Right atrium auricular region (tissue), 2 donors: ENCODE measurements at places on chromosomes 12 and 14.

GRCh38 chr14:63951021-63951420, 98.2 kb downstream of the SYNE2 start:
- DNase-seq = no peak

DNA sequence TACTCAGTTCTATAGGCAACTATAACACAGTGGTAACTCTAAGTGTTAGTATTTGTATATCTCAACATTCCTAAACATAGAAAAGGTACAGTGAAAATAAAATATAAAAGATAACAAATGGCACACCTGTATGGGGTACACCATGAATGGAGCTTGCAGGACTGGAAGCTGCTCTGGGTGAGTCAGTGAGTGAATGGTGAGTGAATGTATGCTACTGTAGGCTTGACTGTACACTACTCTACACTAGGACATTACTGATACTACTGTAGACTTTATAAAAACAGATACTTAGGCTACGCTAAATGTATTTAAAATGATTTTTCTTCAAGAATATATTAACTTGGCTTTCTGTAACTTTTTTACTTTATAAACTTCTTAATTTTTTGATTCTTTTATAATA, 25.5 kb downstream of the TEAD4 start:
- DNase-seq = no peak

DNA sequence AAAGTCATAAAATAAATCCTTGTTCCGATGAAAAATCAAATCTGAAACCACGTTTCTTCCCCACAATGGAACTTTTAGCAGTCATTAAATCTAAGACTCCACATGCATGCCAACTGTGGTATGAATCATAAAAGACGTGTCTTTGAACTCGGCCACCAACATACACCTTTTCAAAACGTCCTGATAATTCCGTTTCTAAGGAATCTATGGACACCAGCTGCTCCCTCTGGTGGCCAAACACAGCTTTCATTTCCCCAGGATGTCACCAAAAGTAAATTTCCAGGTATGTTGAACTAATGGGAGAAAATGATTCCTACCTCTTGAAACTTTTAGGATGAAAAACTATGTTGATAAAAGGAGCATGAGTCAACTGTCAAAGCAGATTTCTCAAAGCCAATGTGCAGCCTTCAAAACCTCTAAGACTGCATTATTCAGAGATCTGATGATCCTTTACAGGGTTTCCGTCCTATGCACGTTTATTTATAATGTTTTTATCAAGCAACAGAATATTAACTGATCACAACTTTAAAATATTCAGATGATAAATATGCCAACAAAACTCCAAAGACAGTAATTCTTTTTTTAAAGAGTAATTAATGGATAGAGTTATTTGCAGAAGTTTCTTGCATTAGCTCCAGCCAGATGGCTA, 96.2 kb downstream of the CIT start:
- no peak for DNase-seq

GRCh38 chr14:32171469-32171868, 30.4 kb upstream of the RNU6-7 start:
- no peak for DNase-seq

DNA sequence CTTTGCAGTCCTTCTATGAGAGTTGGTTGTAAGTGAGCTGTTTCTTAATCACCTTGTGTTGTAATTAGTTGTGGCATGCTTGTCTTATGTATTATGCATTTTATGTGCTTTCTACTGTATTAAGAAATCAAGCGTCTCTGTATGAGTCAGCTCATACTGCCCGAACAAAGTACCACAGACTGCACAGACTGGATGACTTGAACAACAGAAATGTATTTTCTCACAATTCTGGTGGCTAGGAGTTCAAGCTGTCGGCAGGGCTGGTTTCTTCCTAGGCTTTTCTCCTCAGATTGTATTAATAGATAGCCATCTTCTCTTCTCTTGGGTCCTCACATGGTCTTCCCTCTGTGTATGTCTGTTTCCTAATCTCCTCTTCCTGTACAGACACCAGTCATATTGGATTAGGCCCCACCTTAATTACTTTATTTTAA, 77.7 kb downstream of the FLRT2 start:
- no peak for DNase-seq

DNA sequence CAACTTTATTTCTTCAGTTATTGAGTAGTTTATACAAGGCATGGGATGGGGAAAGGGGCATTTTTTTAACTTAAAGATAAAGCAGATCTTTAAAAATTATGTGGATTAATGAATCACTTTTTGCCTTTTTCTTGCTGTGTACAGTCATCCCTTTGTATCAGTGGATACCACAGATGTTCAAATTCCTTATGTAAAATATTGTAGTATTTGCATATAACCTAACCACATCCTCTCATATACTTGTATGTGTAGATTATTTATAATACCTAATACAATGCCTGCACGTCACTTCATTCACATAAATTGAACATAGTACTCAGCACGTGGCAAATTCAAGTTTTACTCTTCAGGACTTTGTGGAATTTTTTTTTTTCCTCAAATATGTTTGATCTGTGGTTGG, 66.5 kb upstream of the MON2 start:
- no peak for DNase-seq

DNA sequence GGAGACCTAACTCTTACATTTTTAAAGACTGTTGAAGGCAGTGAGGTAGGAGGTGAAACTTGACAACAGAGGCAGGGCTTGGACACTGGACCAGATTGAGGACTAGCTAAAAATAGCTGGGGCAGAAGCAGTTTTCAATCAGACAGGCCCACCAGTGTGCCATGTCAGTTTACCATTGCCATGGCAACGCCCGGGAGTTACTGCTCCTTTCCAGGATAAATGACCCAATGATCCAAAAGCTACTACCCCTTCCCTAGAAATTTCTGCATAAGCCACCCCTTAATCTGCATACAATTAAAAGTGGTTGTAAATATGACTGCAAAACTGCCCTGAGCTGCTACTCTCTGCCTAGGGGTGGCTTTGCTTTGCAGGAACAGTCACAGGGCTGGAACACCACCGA, 53.2 kb upstream of the PKP2 start:
- no peak for DNase-seq

GRCh38 chr12:132228476-132229192, 84.4 kb downstream of the NOC4L start:
- DNase-seq = no peak

DNA sequence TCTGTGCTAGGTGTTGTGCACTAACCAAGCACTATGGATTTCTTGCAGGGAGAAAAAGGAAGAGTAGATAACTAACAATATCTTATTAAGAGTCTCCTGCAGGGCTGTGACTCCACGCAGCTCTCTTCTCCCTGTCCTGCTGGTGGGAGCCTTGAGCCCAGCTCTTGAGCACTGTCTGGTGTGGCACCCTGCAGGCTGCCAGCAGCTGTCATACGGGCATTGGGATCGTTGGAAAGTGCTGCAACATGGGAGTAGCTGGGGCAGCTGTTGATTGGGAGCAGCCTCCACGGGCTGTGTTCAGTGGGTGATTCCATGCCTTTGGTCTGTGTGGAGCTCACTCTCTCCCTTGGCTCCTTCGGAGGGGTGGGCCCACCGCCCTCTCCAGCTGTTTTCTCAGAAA, 125.3 kb downstream of the FBXL14 start:
- DNase-seq = no peak

- DNase-seq = no peak
Measured at GRCh38 chr14:97306760-97307246, 509.6 kb downstream of the VRK1 start.

DNA sequence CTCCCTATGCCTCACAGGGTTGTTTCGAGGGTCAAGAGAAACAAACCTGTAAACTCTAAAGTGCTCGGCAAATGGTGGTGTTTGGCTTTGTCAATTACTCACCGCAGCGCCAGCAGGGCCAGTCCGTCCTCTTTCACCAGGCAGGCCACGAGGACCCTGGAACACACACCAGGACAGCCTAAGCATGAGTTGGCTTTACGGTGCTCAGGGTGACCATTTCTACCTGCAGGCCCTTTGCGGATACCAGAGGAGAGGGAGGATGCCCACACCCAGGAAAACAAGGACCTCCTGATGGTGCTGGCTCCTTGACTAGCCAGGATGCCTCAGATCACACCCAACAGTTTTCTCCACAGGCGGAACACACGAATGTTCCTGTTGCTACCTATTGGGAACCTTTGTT, 11.5 kb downstream of the COL2A1 start:
- no peak for DNase-seq

- no peak for DNase-seq
Measured at GRCh38 chr12:103588680-103589079, 1.6 kb downstream of the STAB2 start.

DNA sequence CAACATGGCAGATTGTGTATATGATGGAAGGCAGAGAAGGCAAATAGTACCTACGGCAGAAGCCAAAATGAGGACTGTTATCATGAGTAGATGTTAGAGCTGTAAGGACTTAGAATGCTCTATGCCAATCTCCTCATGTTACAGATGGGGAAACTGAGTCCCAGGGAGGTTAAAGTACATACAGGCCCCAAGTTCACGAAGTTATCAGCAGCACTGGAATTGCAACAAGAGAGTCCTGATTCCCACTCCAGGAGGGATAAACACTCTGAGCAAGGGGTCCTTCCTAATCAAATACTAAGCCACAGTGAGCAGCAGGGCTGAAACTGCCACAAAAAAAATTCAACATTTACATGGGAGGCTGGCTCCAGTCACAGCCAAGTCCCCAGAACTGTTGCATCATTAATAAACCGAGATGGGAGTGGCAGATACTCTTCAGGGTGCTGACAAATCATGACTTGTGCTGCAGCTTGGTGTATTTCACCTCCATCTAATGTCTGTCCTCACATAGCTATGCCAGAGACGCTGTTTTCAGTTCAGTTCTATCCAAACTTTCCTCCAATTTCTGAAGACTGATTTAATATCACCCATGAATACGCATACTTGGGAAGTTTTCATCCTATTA, 24.2 kb downstream of the NUAK1 start:
- no peak for DNase-seq

GRCh38 chr12:83629931-83630330, 943.2 kb downstream of the TMTC2 start:
- DNase-seq = no peak

- DNase-seq = no peak
Measured at GRCh38 chr14:79525416-79525815, 685.9 kb downstream of the DIO2 start.

- DNase-seq = no peak
Measured at GRCh38 chr14:29706700-29707099, 220.9 kb downstream of the PRKD1 start.

DNA sequence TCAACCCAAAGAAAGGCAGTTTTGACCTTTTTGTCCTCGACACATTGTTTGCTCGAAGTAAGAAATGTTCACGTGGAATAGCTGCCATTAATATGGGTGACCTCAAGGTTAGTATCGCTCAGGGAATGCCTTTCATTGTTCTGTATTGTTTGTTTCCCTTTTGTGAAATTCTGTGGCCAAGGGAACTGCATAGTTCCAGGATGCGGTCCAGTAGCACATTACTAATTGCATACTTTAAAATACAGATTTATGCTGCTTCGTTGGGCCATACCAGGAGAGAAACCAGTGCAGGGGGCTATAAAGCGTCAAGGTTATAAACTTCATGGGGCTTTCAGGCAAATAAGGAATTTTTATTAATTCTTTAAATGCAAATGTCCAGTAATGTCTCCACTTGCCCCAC, 73.3 kb upstream of the USP44 start:
- DNase-seq = no peak

DNA sequence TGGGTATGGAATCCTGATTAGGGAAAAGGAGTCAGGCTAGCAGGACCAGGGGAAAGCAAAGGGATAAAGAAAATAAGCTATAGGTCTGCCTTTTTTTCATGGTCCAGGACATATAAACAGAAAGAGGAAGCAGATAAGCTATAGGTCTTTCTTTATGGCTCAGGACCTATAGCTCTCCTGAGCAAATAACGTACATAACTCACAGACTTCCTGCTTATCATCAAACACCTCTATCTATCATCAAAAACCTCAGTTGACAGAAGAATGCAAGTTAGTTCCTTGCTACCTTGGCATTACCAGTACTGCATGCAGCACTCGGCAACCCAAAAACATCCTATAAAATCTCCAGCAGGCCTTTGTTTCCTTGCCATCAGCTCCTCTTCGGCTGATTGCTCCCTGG, 238.7 kb upstream of the OR4E1 start:
- no peak for DNase-seq

DNA sequence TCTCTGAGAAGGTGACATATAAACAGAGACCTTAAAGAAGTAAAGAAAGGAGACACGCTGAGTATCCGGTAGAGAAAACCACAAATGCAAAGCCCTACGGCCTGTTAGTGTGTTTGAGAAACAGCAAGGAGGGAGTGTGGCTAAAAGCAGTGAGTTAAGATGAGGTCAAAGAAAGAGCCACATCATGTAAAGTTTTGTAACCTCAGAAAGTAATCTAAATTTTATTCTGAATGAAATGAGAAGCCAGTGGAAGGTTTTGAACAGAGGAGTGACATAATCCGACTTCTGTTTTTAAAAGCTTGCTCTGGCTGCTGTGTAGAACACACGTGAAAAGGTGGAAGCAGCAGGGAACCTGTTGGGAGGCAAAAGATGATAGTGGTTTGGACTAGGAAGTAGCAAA, 32.6 kb downstream of the PPP2R5E start:
- no peak for DNase-seq

DNA sequence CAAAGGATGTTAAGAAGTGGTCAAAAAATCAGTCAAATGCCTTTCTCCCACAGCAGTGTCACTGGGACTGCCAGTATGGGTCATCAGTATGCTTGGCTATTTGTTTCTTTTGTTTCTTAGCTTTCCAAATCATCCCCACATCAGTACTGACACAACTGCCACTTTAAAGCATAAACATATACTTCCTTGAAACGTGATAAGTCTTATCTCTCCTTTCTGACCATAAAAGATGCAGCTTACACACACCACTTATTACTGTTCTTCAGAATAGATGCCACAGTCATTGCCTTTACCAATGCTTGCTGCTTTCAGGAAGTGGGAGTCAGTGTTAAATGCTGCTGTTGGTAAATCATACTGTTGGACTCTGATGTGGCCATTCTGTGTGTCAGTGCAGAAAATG, 18.6 kb upstream of the GARIN2 start:
- no peak for DNase-seq

DNA sequence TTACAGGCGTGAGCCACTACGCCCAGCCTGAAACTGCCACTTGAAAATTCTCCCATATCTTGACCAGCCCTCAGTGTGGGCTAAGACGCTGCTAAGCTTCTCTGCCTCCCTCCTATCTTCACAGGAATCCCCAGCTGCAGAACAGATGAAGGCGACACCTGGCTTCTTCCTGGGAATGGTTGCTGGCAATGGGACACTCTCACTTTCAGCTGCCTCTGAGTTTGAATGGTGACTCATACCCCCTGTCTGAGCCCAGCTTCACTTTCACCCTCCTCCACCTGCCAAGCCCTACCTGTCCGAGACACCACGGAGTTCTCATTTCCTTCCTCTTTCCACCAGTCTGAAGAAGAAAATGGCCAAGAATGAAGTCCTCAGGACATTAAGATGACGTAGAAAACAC, 18.3 kb upstream of the VASH1 start:
- DNase-seq = no peak

DNA sequence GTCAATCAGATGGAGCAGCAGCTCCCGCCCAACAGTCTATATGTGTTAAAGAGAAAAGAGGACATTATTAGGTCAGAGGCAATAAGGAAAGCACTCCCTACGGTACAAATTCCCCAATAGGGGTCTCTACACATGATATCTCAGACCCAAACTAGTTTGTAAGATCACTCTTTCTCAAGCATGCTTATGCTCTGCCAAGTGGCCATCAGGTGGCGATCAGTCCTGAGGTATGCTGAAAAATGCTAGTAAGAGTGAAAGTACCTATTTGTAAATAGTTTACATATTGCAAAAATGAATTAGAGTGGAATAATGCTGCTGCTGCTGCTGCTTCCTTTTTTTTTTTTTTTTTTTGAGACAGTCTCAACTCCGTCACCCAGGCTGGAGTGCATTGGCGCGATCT, 61.0 kb downstream of the CPM start:
- DNase-seq = no peak
